ENCODE measurements at places on chromosomes 4 and X.

DNA sequence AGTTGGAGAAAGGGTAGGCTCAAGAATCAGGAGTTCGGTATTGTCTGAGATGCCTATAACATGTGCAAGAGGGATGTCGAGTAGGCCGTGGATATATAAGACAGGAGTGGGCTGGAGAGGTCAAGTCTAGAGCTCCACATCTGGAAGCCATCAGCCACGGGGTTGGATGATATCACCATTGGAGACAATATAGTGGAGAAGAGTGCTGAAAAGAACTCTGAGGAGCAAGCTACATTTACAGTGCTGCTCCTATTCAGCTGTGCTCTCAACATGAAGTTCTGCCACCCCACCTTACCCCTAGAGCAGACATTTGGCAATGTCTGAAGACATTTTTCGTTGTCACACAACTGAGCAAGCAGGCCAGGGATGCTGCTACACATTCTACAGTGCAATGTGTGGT is 20.9 kb upstream of the PLAC1 start:
- no peak for DNase-seq

DNA sequence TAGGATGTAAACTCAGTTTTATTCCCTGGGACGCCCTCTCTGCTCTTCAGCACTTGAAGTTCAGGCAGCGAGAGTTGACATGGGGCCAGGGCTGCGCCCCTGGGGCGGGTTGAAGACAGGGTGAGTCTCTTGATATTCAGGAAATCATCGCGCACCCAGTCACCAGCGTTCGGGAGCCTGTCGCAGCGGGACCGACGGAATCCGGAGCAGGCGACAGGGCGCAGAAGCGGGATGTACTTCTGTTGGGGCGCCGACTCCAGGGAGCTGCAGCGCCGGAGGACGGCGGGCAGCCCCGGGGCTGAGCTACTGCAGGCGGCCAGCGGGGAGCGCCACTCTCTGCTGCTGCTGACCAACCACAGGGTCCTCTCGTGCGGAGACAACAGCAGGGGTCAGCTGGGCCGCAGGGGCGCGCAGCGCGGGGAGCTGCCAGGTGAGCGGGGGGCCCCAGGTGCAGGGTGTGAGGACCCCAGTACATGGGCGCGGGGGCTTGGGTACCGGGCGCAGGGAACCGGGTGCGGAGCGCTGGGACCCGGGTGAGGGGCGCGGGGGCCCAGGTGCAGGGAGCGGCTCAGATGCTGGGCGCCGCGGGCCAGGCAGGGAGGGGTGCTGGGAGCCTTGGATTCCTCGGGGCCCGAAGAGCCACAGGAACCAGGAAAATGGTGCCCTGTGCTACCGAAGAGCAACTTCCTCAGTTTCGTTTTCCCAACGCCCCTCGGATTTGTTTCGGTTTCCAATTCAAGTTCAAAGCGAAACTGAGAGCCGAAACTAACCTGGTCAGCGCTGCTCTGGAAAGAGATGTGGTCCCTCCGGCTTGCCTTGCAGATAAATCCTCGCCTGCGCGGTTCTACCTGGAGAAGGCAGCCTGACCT is at the start of gene HERC6:
TSS of gene HERC6 (plus strand) at position 162 of the 869 bp plus-strand sequence. CDS start at position 232, 70 bp downstream.
- DNase-seq = no peak

GRCh38 chr4:17276776-17277175 is 235.1 kb downstream of the QDPR start:
- DNase-seq = no peak

GRCh38 chr4:92333016-92333415 is 29.2 kb downstream of the GRID2 start:
- no peak for DNase-seq

- no peak for DNase-seq
Measured at GRCh38 chr4:12852338-12853307, 631.5 kb downstream of the RAB28 start.

GRCh38 chr4:7388627-7389026 is 46.1 kb downstream of the PSAPL1 start:
- DNase-seq = no peak

GRCh38 chr4:158161551-158162354 is 11.1 kb downstream of the GASK1B start:
- DNase-seq = no peak

GRCh38 chr4:38610966-38611431 is 53.0 kb upstream of the KLF3 start:
- DNase-seq = no peak

GRCh38 chrX:115459883-115460880 is 100.8 kb upstream of the PLS3 start:
- DNase-seq = no peak

- DNase-seq = no peak
Measured at GRCh38 chr4:48944756-48945241, 38.2 kb upstream of the OCIAD2 start.

- DNase-seq = peak; percentile 1
Measured at GRCh38 chrX:54807524-54808108, at the start of gene MAGED2. MAGED2 (plus strand) TSS chrX:54807745; CDS start chrX:54809332, 1,587 bp downstream.

DNA sequence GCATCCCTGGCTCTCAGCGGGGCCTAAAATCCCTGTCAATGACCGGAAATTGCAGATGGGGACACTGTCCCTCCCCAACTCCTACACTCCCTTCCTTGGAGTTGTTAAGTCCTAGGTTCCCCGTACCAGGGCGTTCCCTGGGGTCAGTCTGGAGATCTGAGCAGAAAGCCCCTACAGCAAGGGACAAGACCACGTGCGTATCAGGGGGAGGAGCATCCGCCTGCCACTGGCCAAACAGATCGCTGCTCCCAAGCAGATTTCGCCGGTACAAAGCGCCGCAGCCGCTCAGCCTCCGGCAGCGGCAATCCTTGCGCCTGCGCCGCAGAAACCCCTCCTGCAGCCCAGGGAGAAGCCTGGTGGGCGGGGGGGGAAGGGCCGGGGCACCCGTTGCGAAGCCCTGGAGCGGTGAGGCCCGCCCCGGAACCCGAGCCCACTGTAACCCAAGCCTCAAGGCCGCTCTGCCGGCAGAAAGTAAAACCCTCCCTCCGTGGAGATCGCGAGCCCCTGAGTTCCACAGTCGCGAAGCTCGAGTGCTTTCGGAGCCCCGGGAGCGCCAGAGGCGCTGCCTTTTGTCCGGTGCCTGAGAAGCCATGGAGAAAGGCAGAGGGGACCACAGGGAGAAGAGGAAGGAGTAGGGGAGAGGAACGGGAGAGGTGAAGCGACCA is 2.7 kb downstream of the CRMP1 start:
- no peak for DNase-seq

- DNase-seq = no peak
Measured at GRCh38 chrX:16702700-16703599, 9.5 kb downstream of the CTPS2 start.

DNA sequence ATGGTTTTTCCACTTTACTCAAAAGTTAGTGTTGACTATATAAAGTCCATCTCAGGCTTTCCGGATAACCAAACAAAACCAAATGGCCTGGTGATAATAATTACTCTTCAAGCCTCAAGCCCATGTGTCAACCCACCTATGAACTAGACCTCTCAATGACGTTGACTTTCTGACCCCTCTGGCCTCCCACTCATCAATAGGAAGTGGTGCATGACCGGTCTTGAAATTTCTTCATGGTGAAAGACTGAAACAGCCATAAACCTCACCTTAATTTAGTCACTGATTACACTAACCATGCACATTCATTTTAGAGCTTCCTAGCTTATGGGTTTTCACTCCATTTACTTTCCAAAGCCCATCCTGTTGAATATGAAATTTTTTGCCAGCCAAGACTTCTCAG is 276.0 kb downstream of the KLHL13 start:
- DNase-seq = no peak

- DNase-seq = no peak
Measured at GRCh38 chrX:110402850-110403221, 44.2 kb downstream of the RTL9 start.

GRCh38 chr4:8394061-8394519 is 46.4 kb downstream of the ACOX3 start:
- no peak for DNase-seq

- DNase-seq = no peak
Measured at GRCh38 chr4:182752158-182752910, 164.9 kb downstream of the DCTD start.

- no peak for DNase-seq
Measured at GRCh38 chr4:43271946-43272345, 379.4 kb downstream of the GRXCR1 start.

DNA sequence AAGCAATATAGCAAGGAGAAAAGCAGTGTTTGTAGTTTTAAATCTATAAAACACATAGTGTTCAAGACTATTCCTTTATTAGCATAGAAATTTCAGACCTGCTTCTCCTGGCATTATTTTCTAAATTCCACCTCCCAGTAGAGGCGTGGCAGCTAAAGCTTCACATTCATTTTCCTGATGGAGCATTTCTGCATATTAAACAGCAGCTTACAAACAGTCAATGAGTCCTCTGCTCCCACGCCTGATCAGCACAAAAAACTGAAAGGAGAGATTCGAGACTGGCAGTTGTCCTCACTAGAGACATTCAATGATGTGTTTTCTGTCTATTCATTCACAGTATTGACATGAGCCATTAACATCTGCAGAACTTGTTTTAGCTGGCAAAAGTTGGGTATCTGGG is 61.4 kb downstream of the SHISA3 start:
- no peak for DNase-seq

DNA sequence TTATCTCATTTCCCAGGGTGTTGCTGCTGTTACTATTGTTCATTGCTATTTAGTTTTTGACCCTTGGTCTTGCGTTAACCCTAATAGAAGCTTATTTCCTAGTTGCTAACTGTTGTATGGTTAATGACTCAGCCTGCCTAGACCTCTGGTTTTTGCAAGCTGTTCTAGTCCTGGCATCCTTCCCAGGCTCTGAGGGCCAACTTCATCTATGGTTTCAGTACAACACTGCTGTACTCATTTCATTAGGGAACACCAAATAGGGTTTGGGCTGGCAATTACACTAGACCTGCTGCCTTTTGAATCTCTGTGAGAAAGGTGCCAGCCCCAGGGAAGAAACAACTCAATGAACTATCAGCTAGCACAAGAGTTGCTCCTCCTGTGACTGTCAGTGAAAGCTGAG is 59.6 kb downstream of the DCX start:
- no peak for DNase-seq

DNA sequence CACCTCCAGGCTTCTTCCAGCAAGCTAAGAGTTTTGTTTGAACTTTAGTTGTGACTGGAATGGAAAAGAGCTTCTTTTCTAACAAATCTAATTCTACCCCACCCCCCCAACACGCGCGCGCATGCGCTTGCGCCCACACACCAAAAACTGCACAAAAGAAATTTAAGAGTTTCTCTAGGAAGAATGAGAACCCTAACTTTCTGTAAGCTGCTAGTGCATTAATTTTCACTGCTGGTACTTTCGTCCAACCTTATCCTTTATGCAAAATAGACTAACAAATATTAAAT is 9.0 kb upstream of the INTU start:
- DNase-seq = no peak

DNA sequence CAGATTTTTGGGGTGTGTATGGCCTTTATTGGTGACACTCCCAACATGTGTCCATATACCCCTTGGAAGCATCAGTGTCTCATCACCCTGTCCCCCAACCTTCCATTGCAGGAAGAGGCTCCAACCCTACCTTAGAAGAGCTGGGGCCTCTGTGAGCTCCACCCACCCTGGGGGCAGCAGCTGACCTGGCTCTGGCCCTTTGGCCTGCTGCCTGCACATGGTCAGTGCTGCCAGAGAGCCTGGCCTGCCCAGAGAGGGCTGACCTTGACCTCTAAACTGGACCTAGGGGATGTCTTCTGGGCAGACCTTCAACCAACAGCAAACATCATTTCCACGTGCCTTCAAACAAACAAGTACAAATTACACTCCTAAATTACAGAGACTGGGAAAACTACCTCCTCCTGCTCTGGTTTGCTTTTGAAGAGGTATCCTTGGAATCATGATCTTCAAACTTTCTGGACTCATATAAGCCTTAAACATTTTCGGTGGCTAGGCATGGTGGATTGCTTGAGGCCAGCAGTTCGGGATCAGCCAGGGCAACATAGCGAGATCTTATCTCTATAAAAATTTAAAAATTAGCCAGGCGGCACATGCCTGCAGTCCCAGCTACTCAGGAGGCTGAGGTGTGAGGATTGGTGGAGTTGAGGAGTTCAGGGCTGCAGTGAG is 27.3 kb upstream of the KIAA0232 start:
- no peak for DNase-seq

DNA sequence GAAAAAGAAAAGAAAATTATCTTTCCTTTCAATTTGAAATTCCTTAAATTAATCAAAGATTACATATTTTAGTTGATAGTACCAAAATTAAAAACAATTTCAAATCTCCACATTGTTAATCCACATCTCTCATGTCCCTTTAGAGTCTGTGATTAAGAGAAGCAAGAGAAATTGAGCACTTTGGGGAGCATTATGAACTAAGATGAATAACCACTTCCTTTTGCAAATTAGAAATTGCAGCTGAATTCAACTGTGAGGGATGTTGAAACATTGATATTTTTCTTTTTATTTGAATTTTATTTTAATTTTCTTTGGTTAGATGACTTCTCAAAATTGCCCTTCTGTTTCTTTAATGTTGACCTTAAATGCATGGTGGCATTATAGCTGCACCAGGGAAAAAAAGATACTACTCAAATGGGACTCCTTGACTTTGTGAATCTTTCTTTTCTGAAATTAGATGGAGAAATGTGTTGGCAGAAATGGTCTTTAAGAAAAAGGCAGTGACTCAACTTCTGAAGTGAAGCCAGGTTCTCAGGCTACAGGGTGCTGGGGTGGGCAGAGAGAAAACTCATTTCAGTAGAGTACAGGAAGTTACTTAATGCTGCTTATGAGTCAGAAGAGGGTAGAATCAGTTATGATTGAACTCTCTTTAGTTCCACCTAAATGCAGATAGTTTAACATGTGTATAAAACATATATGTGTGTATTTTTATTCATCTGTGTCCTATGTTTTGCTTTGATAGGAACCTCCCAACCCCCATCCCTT is 92.0 kb upstream of the TNIP3 start:
- DNase-seq = no peak

GRCh38 chr4:67727124-67727850 is 26.3 kb upstream of the UBA6 start:
- no peak for DNase-seq

GRCh38 chr4:149465955-149466354 is 349.7 kb downstream of the IQCM start:
- DNase-seq = no peak

DNA sequence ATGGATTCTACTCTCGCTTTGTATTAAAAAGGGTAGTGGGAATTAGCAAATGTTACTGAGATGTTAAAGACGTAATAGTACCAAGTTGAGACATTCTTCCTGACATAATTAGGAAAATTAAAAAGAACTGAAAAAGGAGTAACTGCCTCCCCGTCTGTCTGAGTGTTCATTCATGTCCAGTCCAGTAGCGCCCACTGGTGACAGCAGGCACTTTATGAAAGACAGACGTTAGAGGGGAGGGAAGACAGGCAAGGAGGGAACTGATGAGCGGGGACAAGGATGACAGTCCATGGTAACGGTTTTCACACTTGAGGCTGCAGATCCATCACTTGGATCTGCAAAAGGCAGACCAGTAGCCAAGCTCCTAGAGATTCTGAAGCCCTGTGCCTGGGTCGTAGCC is 326.7 kb downstream of the STK32B start:
- DNase-seq = no peak

DNA sequence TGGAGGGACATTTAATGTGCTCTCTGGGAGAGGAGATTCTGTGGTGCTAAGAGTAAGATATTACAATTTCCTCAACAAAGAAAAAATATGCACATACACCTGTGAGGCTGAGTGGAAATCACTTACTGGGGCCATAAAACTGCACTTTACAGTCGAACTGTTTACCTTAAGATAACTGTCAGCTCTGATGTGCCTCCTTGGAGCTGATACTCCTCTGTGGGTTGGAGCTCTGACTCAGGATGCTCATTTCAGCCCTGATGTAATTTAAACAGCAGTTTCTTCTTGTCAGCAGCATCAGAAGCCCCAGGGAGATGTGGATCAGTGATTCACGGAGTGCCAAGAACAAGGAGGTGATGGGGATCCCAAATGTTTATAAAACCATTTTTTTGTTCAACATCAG is 241.9 kb upstream of the SFRP2 start:
- DNase-seq = no peak

GRCh38 chr4:3198906-3199305 is 50.1 kb upstream of the MSANTD1 start:
- DNase-seq = no peak
